ENCODE measurements at places on chromosomes 12 and 14. TPM values are rescaled to one million over a fixed set of nuclear protein-coding genes. Genes with fewer than 3 reads are reported as not detected.

CLEC4C gene
- not detected for total RNA-seq

PTGDR gene
- total RNA-seq, result not detected

TAS2R13 gene
- 2.4 TPM for total RNA-seq

BCL2L14 gene
- not detected for total RNA-seq

PDE3A gene
- 25.2 TPM for total RNA-seq

IRAK3 gene
- total RNA-seq, result 9.8 TPM

KRT2 gene
- total RNA-seq, result not detected

CATSPERB gene
- not detected for total RNA-seq

SOX5 gene
- total RNA-seq, result 2.6 TPM

SMCO2 gene
- not detected for total RNA-seq

SLC38A4 gene
- 0.33 TPM for total RNA-seq

RNASE3 gene
- total RNA-seq, result not detected

CLBA1 gene
- total RNA-seq, result 6.5 TPM

ZNF84 gene
- total RNA-seq, result 30.4 TPM

KLRK1 gene
- not detected for total RNA-seq

IL22 gene
- total RNA-seq, result not detected

NEDD1 gene
- total RNA-seq, result 42.1 TPM

ZC2HC1C gene
- 0.67 TPM for total RNA-seq

TMEM117 gene
- total RNA-seq, result 3.7 TPM

C14orf93 gene
- 5.8 TPM for total RNA-seq

TAS2R50 gene
- total RNA-seq, result 4.6 TPM

C3AR1 gene
- total RNA-seq, result 0.65 TPM
